ENCODE measurements at places on chromosomes 5 and 9. TPM values are rescaled to one million over a fixed set of nuclear protein-coding genes. Genes with fewer than 3 reads are reported as not detected.
A peak's percentile ranks its signal among the peaks of the same experiment; 100 is the strongest.

- DNase-seq = no peak
These were observed 588.3 kb downstream of the EBF1 start for GRCh38 chr5:158511454-158511853.

GRCh38 chr5:132905938-132906337 is 32.5 kb downstream of the LEAP2 start:
- DNase-seq = no peak

DNA sequence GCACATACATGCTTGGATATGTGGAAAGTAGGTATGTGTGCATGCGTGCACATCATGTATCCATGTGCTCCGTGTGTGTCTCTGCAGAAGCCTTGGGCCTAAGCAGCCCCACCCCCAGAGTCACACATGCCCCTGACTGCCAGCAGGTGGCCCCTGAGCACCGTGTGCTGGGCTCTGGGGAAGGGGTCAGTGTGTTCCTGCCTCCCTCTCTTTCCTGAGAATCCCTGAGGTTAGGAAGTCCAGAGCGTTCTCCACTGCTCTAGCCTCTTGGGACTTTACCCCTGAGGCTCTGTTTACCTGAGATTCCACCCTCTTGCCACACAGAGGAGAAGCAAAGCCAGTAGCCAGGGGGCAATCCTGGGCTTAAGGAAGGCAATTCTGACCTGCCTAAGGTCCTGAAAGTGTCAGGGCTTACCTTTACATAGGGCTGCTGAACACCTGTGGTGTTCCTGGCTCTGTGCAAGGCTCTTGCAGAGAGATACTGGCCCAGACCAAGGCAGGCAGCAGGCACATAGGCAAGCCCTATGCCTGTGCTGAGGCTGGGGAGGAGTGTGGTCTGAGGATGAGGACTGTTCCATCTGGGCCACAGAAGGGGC is 207.3 kb downstream of the TMEM38B start:
- DNase-seq = peak; percentile 66

GRCh38 chr5:170430866-170431437 is 41.8 kb upstream of the KCNMB1 start:
- no peak for DNase-seq

Gene BHMT
- total RNA-seq = not detected
